PC-9 (cell line): ENCODE measurements at places on chromosomes 16 and 17.

DNA sequence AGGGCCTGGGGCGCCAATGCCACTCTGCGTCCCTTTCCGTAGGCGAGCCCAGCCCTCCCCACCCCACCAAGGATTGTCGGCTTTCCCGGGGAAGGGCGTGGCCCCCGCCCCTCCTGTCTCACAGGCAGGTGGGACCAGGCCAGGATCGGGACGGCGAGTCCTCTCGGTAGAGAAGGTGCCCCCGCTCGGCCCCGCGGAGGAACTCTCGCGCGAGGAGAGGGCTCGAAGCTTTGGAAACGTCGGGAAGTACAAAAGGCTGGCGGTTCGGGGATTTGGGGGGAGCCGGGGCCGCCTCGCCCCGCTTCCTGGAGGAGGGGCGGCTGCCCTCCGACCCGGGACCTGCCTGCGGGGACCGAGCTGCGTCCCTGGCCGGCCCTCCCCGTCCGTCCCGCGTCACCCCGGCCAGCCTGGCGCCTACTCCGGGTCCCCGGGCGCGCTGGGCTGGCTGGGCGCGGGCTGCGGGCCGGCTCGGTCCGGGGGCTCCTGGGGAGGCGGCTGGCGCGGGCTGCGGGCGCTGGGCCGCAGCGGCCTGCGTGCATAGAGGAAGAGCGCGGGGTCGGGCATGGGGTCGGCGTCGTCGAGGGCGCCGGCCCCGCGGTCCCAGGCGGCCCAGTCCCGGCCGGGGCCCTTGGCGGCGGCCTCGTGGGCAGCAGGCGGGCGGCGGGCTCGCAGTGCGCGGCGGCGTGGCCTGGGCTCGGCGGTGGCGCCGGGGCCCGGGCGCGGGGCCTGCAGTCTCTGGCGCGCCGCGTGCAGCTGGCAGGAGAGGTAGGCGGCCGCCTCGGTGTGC, 12.6 kb upstream of the CLUH start:
- DNase-seq: peak; percentile 76

- no peak for DNase-seq
These were observed 143.2 kb upstream of the ASIC2 start for GRCh38 chr17:33436321-33436720.

- DNase-seq: no peak
These were observed 129.5 kb downstream of the PRKCB start for GRCh38 chr16:23965137-23965733.

GRCh38 chr17:59846394-59847165, 46.2 kb downstream of the TUBD1 start:
- DNase-seq: peak; percentile 100

DNA sequence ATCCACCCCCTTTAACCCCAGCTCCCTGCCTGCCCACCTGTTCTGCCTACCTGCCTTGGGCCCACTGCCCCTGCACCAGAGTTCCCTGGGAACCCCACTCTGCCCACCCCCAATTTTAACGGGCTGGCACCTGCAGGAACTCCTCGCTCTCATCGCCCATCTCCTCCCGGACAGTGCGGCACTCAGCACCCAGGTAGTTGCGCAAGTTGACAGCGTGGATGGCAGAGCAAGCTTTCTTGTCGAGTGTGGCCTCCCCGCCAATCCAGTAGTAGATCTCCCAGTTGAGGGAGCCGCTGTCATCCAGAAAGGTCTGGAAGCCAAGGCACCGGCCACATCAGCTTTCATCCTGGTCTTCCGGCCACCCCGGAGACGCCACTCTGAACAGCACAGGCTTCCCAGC, 7.8 kb downstream of the FLII start:
- DNase-seq: no peak
